ENCODE measurements at places on chromosomes 13 and 19. TPM values are rescaled to one million over a fixed set of nuclear protein-coding genes. Genes with fewer than 3 reads are reported as not detected.

DNA sequence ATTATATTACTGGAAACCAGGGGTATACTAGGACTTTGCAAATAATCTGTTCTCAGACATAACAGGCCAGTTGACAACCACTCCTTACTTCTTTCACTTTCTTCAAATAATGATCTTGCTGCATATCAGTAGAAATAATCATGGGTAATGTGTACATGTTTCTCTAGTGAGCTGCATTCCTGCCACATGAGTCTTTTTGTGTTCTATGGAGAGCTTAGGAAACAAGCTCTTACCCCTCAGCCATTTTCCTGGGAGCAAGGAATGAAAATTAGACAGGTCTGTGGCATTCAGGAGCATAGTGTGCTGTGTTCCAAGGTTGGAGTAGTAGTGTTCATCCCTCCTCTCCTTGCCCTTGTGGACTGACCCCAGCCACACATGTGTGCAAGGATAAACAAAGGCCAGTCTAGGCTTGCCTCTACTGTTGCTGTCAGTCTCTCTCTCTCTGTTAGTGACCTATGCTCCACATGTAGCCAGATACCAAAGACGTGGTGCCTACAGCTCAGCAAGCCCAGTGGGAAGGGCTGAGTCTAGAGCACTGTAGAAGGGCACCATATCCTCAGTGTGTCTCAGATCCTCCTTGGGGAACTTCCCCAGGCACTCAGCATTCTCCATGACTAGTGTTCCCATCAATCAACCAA lies 11.5 kb upstream of the OXGR1 start:
- no peak for DNase-seq

DNA sequence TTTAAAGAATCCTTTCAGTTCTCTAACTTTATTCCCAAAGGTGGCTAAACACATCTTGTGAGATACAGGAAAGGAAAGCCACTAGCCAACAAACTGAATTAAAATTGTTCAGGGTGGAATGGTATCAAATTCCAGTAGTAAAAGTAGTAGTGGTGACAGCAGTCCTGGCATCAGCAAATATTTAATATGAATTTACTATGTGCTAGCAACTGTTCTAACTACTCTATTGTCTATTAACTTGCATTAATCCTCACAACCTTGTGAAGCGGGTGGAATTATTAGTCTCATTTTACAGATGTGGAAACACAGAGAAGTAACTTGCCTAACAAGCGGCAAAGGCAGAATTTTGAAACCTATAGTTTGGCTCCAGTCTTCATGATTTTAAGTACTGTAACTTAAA lies 130.1 kb downstream of the KLF12 start:
- no peak for DNase-seq

DNA sequence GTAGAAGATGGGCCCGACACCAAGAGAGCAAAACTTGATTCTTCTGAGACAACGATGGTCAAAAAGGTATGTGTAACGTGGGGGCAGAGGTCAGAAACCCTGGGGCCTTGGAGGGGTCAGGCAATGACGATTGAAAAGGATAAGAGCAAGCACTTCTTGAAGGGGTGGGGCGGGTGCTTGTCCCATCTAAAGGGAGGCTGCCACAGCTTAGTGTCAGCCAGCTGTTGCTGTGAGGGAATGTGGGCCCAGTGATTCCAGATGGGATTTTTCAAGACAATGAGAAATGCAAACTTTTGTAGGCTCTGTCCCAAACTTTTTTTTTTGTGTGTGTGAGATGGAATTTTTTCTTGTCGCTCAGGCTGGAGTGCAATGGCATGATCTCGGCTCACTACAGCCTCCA lies 24.5 kb downstream of the SAE1 start:
- no peak for DNase-seq

- DNase-seq: no peak
Measured at GRCh38 chr13:32829676-32830335, 186.4 kb upstream of the KL start.

DNA sequence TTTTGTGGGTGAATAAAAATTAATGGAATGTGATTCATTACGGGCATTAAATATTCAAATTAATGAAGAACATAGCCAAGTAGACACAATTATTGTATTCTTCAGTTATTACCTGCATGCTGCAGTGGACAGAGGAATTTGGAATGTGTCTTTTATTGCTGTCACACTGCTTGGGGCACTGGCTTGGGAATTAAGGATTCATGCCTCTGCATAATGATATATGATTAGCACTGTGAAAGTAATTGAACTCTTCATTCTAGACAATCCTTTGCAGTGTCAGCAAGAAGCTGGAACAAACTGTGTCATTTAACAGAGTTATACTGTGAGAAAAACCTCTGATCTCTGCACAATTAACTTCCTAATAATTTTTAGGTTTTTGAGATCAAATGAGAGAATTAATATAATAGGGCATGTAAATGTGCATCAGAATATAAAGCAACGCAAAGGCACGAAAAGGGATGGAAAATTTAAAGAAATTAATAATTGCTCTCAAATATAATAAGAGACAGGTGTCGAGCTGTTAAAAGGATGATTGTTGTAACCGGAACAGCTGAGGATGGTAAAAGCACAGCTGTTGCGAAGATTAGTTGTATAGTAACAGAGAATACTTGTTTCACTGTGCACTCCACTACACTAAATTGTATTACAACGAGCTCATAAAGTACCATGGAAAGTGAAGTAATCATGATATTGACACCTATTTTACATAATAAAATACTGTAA lies 235.1 kb upstream of the MIR17HG start:
- DNase-seq: no peak

- DNase-seq: no peak
Measured at GRCh38 chr13:30881191-30881651, 24.9 kb upstream of the MEDAG start.

DNA sequence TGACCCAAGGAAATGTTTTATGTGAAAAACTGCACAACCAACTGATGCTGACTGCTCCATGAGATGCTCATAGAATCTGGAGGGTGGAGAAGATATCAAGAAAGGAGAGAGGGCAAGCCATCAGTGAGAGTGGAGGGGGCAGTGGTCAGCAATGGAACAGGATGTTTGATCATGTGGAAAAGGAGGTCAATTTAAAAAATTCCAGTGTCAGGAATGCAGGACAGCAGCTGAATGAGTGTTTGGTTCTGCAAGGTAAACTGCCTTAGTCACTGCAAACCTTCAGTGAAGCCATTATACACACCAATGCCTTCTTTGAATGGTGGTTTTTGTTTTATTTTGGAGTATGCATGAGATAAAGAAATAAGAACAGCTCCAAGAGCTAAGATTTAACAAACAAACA lies 121.5 kb downstream of the FGF14 start:
- DNase-seq: no peak

DNA sequence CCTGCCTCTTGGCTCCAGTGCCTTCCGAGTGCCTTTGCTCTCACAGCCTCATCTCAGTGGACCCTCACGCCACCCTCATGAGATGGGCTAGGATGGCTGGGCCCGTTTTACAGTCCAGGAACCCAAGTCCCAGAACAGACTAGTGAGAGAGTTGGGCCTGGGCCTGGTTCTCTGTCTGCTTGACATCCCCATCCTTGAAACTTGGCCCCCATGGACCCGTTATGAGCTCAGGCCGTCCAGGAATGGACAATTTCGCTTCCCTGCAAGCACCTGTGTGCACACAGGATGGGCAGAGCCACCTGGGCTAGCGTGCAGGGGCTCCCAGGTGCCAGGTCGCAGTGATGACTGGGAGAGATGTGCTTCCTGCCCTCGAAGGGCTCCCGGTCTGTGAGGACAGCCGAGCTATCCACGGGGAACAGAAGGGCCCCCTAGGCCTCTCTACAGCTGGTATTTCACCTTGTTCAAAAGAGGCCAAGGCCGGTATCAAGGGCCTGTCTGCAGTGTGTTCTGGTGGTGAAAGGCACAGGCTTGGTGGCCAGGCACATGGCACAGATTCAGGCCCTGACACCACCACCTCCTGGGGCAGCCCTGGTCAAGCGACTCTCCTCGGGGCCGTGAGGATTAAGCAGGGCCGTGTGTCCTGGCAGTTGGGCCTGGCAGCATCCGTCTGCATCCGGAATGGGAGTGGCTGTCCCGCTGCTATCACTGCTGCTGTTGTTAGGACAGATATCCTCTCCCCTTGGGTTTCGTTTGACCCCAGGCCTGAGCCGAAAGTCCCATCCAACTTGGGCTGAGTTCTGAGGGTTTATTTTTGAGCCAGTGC lies 38.9 kb downstream of the CAPN12 start:
- DNase-seq: no peak

Gene LHB
- total RNA-seq: not detected

Gene SWSAP1
- 2.7 TPM for total RNA-seq

Gene LILRA1
- 0.36 TPM for total RNA-seq

Gene TEX26
- not detected for total RNA-seq

Gene CAPN12
- 1.6 TPM for total RNA-seq

Gene ATP4A
- total RNA-seq: not detected

Gene RXFP2
- total RNA-seq: not detected
